Stimulated activated CD8-positive, alpha-beta memory T cell treated with anti-CD3 and anti-CD28 coated beads, Interleukin-2, amount 100 ng/mL, for 1 hour (primary cell): ENCODE measurements at places on chromosomes 4 and X.

GRCh38 chrX:72203421-72203820 is 21.9 kb downstream of the PIN4 start:
- DNase-seq: no peak

GRCh38 chr4:110442309-110442708 is 33.6 kb upstream of the ENPEP start:
- no peak for DNase-seq

- DNase-seq: no peak
Measured at GRCh38 chr4:102557636-102558035, 56.5 kb downstream of the NFKB1 start.

- no peak for DNase-seq
Measured at GRCh38 chr4:137775701-137776100, 243.4 kb upstream of the PCDH18 start.

GRCh38 chr4:46196086-46196485 is 72.2 kb upstream of the GABRG1 start:
- no peak for DNase-seq

DNA sequence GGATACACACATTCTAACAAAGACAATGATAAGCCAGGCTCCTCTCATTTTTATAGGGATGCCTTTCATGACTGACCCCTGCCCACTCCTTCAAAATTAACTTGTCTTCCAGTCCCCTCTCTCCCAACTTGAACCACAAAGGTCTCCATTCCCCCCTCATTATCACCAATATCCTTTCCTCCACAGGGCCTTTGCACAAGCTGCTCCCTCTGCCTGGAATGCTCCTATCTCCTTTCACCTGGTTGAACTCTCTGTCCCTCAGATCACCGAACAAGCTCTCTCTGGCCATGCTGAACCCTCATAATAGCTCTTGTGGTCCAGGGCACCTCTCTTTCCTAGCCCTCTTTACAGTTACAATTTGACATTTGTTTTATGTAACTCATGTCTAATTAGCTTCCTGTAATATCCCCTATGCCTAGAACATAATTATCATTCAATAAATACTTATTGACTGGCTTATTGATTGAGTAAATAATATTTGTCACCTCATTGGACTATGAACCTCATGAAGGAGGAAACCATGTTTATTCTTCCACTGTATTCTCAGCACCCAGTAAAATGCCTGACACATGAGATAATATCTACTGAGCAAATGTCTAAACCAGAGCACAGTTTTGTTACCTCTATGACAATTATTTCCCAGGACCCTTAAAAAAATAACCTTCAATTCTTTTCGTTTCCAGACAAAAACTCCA is 266.3 kb upstream of the RASGEF1B start:
- DNase-seq: no peak

GRCh38 chr4:158870626-158871334 is 102.0 kb downstream of the FNIP2 start:
- DNase-seq: no peak

DNA sequence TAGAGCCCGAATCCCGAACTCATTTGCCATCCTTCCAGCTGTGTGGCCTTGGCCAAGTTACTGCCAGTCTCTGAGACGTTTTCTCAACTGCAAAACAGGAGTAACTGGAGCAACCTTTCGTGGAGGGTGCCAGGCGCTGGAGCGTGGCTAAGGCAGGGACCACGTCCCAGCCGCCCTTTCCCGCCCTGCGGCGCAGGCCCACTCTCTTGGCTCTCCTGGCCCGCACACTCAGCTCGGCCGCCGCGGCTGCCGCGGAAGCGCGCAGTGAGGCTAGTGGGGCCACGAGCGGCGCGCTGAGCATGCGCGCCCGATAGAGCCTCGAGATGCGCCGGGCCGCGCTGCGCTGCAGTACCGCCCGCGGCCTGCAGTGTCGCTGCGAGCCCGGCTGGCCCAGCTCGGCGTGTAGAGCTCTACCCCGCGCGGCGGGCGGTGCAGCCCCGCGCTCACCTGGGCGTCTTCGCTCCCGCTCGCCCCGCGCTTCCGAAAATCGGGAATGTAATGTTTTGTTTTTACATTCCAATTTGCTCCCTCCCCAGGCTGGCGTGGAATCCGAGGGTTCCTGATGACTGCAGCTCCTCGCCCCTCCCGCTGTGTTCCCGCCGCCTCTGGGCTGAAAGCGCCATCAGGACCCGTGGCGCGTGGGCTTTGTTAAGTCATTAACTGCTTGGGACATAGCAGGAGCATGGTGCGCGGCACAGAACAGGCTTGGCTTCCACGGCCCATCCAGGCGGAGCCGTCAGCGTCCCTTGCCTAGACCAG is 4.0 kb upstream of the ZNF518B start:
- peak; percentile 46 for DNase-seq

DNA sequence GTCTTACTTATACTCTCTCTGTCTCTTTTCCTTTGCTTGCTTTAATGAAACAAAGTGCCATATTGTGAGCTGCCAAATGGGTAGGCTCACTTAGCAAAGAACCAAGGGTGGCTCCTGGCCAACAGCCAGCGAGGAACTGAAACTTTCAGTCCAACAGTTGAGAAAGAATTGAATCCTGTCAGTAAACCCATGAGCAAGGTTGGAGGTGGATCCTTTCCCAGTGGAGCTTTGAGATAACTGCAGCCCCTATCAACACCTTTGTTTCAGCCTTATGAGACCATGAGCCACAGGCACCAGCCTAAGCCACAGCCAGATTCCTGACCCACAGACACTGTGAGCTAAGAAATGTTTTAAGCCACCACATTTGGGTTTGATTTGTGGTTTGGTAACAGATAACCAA is 362.2 kb downstream of the PDGFC start:
- no peak for DNase-seq

GRCh38 chr4:94763500-94763899 is 5.7 kb downstream of the BMPR1B start:
- DNase-seq: no peak

DNA sequence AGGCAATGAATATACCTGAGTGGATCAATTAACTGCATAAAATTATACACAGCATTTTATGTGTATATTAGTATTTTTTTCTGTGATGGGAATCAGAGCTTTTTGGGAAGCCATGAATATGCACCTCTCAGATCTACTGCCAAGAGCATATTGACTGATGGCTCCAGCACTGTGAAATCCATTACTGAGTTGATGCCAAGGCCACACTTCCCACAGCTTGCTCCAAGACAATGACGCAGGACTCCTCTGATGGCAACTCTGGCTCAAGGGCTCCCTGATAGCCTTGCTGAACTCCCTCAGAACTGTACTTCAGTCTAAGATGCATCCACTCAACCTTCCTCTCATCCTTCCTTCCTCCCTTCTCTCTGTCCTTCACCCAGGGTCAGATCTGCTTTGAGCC is 82.7 kb downstream of the OTC start:
- DNase-seq: no peak

GRCh38 chr4:78644744-78645330 is 93.3 kb downstream of the ANXA3 start:
- no peak for DNase-seq

DNA sequence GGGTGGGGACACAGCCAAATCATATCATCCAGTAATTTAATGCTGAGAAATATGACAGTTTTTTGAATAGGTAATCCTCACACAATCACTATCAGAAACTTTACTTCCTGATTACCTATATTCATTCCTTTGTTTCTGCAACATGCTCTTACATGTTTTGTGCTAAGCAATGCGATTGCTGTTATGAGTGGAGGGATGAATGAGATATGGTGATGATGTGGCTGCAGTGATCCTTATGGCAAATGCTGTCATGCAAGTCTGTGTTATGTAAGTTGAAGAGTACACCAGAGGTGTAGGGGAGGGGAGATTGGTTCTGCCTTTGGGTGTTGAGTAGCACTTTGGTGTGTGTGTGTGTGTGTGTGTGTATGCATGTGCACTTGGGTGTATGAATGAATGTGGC is 14.6 kb downstream of the HERC3 start:
- no peak for DNase-seq

- DNase-seq: no peak
Measured at GRCh38 chr4:56342746-56343145, 44.5 kb downstream of the AASDH start.

DNA sequence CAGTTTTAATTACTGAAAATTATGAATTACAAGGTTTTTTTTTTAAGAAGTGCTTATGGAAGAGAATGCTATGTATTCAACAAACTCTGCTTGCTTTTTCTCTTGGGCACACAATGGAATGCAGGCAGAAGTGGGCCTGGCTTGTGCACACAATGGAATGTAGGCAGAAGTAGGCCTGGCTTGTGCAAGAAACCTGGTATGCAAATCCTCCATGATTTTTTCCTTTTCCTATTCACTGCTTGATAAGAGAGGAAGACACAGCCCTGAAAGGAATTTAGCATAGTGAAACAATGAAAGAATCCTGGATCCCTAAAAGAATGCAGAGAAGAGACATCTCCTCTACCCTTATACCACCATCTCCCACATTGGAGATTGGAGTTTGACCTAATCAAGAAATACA is 138.4 kb downstream of the COL25A1 start:
- no peak for DNase-seq

- DNase-seq: no peak
Measured at GRCh38 chrX:56228914-56229313, 3.2 kb upstream of the KLF8 start.

DNA sequence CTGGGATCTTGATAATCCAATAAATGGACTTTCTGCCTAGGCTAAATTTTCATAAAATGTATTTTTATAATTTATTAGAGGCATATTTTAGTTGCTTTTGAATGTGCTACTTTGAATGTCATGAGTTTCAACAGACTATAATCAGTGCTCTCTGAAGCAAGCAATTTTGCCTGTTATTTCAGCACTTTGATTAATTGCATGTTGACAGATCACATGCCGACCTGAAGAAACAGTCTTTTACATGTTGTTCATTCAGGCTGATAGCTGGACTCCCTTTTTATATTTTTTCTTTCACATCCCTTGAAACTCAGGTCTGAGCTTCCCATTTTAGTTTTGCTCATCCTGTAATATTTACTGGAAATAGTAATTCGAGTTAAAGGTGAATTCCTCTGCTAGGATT is 341.0 kb downstream of the NAP1L3 start:
- DNase-seq: no peak

DNA sequence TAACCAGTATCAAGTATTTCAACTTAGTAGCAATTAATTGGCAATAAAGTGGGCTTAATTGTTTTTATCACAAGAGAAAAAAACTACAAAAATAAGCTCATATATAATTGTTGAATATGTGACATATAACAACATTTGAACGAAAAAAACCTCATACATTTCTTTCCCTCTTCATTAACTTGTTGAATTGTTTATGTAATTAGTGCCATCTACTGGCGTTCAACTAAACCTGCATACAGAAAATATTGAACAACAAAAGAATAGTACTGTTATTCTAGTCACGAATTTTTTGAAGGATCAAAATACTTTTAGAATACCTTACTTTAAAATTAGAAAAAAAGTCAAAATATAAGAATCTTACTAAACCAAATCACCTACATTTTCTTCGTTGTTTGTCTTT is 586.5 kb upstream of the FTHL17 start:
- no peak for DNase-seq

DNA sequence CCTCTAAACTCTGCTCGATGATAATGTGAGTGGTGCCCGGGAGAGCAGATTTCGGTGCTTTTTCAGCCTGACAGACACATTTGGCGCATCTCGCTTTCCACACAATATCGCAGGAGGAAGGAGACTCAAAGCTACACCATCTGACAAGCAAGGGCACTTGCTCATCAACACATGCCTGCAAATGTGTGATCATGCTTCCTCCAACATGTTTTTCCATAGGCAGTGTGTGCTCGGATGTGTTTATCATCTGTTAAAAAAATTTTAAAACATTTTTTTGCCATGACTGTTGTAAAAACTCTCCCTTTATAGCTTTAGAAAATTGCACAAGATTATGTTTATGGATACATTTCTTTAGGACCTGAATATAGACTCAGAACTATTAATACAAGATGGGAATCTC is 170.3 kb upstream of the PUDP start:
- DNase-seq: no peak

- DNase-seq: no peak
Measured at GRCh38 chrX:40573763-40574162, 7.0 kb upstream of the ATP6AP2 start.

DNA sequence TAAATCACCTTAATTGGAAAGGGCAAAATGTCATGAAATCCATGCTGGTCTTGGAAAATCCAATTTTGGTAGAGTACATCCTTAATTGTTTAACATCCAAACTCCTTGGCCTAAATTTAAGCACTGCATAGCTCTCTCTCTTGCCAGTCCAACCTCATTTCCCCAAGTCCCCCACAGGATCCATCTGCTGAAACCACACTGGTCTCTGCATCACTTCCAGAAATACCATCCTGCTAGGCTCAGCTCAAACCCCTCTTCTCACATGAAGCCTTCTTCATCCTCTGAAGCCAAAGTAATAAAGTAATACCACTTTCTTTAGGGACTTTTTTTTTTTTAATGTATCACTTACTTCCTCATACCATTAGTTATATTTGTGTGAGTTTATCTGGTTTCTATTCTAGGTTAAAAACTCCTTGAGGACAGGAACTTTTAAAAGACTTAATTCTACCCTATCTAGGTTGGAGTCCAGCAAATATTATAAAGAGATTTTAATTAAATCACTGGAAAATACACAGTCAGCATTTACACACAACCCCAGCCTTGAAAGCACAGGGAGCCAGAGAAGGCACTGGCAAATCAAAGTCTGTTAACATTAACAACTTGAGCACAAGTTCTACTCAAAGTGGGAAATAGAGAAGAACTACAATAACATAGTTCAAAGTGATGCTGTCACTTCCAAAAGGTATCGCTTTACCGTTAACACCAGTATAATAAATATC is 16.7 kb upstream of the KLF3 start:
- DNase-seq: no peak

DNA sequence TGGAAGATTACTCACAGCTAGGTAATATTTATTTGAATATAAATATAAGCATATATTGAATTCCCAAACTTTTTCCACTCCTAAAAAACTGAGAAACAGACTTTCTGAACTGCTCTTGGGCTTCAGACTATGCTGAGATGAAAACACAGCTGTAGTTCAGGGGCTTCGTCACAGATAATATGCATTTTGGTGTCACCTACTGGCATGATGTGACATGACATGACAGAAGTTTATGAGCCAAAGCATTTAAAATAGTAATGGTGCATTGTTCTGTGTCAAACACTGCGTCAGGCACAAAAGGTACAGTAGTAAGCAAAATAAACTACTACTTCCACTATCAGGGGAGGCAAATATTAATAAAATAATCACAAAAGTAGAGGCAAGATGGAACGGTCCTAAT is 171.3 kb downstream of the BTC start:
- DNase-seq: no peak
